ENCODE measurements at places on chromosomes 5 and 9.

DNA sequence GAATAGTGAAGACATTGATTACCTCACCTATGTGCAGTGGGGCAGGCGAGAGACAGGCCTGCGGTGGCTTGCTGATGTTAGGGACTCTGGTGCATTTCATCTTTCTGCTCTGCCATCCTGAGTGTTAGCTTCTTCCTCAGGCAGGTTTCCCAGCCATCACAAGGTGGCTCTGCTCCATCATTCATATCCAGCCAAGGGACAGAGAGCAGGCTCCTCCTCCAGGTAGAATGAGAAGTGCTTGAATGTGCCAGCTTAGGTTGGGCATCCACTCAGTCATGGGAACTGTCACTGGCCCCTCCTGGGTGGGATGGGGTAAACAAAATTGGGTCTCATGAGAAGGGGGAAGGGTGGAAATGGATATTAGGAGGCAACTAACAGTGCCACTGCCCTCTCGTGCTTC, 24.8 kb downstream of the GPR107 start:
- no peak for DNase-seq

GRCh38 chr9:116144555-116144954, 9.0 kb upstream of the PAPPA start:
- no peak for DNase-seq

- DNase-seq: no peak
Observed at GRCh38 chr5:74464512-74465209, 175.9 kb downstream of the ENC1 start.

DNA sequence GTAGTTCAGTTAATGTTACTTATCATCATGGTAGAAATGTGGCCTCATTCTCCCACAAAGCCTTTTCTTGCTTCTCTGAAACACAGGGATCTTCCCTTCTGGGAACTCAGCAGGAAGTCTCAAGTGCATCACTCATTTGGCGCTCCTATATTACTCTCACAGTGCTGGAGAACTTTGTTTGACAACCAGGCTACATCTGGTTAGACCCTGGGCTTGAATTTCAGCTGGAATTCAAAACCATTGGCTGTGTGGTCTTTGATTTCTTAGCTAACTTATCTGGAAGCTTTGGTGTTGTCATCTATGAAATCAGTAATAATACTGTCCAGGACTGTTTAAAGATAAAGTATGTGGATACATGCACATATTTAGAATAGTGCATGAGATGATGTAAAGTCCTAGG, 1777.1 kb downstream of the MAT2B start:
- DNase-seq: no peak

- DNase-seq: no peak
Observed at GRCh38 chr9:116080561-116080960, 73.0 kb upstream of the PAPPA start.

- no peak for DNase-seq
Observed at GRCh38 chr5:172973127-172973916, 10.2 kb upstream of the ATP6V0E1 start.

DNA sequence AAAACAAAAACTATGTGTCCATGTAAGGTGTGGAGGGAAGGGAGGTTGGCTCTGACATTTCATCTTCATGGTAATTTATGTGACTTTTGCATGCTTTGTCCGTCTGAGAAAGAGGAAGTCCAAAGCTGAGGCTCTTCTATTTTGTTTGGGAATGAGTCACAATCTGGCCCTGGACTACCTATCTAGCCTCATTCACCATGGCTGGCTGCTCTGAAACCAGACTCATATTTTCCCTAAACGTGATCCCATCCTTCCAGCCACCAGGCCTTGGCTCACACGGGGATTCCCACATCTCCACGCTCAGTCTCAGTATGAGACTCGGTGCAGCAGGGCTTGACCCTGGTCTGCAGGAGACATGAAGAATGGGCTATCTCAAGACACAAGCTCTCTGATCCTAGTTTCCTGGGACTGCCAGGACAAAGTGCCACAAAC, 672.8 kb downstream of the ACTL7B start:
- no peak for DNase-seq

DNA sequence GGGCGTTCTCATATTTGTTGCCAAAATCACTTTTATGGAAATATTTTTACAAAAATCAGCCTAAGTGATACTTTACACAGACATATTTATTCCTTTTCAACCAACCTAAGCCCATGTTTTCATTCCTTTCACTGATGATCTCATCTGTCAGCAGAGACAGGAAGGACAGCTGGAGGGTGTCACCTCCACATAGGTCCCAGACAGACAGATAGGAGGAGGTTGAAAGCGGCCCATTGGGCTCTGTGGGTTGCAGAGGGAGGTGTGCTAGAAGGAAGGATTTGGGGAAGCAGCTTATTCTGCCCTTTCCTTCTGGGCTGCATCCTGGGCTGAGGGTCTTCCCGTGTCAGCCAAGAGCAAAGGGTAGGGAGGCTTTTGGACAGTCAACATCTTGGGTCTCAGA, 26.0 kb upstream of the SEMA4D start:
- peak; percentile 42 for DNase-seq

DNA sequence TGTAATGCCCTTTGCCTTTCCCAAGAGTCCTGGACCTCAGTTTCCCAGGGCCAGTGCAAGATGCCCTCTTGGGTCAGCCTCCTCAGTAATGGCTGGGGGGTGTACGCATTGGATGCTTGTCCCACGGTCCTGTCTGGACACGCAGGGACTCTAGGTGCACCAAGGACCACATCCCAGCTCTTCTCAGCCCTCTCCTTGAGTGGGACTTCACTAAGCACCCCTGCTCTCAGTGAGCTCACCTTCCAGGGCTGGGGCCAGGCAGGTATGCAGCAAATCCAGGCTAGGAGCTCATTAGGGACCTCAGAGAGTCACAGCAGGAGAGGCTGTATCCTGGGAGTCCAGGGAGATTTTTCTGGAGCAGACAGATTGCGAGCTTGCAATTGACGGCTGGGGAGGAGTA, 59.8 kb downstream of the MACROH2A1 start:
- no peak for DNase-seq

GRCh38 chr9:96574931-96575351, 44.7 kb downstream of the CDC14B start:
- DNase-seq: no peak

DNA sequence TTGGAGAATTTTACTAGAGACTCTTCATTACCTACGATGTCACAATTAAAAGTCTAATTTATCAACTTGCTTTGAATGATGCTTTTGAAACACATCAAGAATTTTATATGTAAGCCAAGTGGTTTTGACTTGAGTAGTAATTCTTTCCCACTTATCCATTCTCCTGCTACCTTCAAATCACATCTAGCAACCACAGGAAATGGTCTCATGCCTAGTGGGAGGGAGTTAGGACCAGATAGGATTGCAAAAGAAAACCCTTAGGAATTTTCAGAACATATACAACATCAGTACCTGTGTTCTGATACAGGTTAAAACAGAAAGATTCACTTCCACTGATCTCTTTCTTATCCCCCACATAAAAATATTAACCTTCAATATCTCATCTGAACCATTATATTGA, 260.4 kb downstream of the CWC27 start:
- no peak for DNase-seq

GRCh38 chr5:72248410-72248981, 71.5 kb downstream of the MRPS27 start:
- DNase-seq: no peak

DNA sequence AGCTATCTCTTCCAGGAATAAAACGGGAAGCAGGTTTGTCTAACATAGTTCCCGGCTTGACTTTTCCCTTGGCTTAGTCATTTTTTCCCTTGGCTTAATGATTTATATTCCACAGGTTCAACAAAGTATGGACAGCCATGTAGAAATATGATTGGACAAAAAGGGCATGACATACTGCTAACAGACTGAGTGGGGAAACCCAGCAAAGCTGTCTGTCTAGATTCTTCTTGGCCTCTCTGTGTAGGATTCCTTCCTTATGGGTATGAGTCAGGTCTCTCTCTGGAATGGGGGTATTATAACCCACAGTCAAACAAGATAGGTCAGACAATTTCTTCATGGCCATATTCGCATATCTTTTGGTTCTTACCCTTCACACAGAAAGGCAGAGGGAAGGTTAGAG, 5.7 kb upstream of the MTAP start:
- DNase-seq: no peak

- no peak for DNase-seq
Observed at GRCh38 chr5:7793895-7794294, 57.0 kb downstream of the CFAP90 start.

GRCh38 chr9:134326724-134327601, 708 bp downstream of the RXRA start:
- no peak for DNase-seq

DNA sequence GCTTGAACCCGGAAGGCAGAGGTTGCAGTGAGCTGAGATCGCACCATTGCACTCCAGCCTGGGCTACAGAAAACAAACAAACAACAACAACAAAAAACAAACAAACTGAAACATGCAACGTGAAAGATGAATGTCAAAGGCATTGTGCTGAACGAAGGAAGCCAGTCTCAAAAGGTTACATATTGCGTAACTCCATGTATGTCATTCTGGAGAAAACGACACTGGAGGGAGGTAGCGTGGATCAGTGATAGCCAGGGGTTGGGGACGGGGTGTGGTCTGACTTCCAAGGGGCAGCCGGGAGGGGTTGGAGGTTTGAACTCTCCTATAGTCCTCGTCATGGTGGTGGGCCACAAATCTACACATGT, 12.1 kb upstream of the WDR5 start:
- no peak for DNase-seq

DNA sequence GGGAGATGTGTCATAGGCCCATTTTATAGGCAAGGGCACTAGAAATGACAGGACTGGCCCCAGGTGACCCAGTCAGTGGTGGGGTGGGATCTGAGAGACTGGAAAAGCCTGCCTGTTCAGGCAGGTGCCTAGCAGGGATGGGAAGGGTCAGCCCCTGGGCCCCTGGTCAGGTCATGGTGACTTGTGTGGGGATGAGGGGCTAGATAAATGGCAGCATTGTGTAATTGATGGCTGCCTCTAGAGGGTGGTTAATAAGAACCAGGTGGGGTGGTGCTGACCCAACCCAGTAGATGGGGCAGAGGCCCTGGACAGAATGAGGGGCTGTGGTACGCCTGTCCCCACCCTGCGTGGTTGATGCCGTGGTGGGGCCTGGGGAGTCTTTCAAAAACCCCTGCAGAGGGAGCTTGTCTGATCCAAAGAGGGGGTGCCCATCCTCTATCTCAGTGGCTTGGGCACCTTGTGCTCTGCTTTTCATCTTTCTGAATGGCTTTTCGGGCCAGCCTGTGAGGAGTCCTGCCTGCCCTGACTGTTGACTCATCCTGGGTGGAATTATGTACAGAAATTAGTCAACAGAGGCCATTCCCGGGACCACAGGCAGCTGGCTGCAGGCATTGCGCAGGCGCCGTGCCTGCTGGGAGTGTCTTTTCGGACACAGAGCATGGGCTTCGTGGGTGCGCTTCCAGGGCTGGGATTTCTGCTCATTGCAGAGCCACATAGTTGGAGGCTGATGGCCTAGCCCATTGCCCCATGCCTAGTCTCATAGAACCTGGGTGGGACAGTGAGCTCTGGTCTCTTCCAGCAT, 93.6 kb upstream of the PITX1 start:
- DNase-seq: no peak

DNA sequence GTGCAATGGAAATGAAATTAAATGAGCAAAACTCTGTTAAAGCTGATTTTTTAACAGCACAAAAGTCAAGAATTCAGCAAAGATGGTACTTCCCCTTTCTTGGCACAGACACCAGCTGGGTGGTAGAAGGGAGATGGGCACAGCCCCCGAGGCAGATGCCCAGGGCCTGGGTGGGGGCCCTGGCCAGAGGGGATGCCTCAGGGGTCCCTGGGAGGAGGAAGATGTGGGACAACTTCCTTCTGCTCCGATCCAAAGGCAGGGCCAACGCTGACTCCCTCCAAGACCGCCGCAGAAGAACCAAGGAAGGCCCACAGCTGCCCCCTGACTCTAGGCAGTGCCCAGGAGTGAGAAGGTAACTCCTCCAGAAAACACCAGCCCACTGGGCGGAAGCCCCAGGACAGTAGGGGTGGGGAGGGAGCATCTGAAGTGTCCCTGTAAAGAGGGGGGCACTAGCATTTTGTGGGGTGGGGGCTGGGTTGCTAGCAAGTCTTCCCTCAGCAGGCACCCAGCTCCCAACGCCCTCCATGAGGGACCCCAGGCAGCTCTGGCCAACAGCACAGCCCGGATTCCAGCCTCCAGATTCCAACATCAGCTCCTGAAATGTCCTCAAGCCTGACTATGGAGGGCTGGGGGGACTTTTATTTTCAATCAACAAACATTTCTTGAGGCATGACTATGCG, 4.9 kb downstream of the NACC2 start:
- no peak for DNase-seq

- no peak for DNase-seq
Observed at GRCh38 chr5:7789567-7789966, 61.4 kb downstream of the CFAP90 start.

GRCh38 chr5:144121577-144121976, 48.9 kb downstream of the YIPF5 start:
- no peak for DNase-seq

GRCh38 chr9:130523921-130524320, 55.5 kb upstream of the FUBP3 start:
- DNase-seq: no peak

- no peak for DNase-seq
Observed at GRCh38 chr5:41356786-41357185, 143.5 kb upstream of the C6 start.

DNA sequence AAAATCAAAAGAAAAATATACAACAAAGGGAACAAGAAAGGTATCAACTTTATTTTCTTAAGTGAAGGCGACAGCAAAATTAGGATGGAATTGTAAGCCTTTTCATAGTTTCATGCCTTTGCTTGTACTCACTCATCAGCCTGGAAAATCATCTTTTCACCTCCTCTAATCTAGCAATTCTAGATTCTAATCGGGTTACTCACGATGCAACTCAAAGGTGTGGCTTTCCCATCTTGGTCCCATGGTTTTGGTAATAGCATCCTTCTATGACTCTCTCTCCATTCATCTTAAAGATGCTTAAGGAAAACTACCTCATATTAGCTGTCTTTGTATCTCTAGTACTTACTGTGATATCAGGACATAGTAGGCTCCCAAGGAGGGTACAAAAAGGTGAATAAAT, 30.5 kb downstream of the DNAH5 start:
- no peak for DNase-seq

- no peak for DNase-seq
Observed at GRCh38 chr5:23977997-23978396, 470.6 kb downstream of the PRDM9 start.

GRCh38 chr9:108456903-108457302, 398.9 kb downstream of the ACTL7B start:
- DNase-seq: no peak

GRCh38 chr9:127523312-127523851, 72.1 kb downstream of the LRSAM1 start:
- DNase-seq: no peak

DNA sequence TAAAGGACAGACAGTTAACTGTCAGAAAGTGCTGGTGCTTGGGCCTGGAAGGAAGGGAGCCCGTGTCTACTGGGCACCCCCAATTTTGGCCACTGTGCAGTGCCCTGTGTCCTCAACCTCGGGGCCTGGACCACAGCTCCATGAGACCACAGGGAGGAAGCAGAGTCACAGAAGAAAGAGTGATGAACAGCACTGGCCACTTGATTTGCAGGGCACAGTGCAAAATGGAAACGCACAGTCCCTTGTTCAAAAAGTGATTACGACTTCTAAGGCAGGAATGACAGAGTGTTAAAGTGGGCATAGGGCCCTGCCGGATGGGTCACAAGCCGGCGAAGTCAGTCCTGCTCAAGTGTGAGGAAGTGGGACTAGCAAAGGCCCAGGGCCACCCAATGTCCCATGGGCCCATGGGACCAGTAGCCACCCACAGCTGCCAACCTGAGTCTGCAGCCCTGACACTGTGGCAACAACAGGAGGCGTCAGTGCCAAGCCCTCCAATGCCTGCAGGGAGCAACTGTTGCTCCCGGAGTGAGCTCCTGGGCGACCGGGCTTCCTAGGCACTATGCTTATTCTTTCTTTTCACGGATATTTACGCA, 85.4 kb downstream of the ADAMTS2 start:
- no peak for DNase-seq
